ENCODE measurements at places on chromosomes 12 and 14.

DNA sequence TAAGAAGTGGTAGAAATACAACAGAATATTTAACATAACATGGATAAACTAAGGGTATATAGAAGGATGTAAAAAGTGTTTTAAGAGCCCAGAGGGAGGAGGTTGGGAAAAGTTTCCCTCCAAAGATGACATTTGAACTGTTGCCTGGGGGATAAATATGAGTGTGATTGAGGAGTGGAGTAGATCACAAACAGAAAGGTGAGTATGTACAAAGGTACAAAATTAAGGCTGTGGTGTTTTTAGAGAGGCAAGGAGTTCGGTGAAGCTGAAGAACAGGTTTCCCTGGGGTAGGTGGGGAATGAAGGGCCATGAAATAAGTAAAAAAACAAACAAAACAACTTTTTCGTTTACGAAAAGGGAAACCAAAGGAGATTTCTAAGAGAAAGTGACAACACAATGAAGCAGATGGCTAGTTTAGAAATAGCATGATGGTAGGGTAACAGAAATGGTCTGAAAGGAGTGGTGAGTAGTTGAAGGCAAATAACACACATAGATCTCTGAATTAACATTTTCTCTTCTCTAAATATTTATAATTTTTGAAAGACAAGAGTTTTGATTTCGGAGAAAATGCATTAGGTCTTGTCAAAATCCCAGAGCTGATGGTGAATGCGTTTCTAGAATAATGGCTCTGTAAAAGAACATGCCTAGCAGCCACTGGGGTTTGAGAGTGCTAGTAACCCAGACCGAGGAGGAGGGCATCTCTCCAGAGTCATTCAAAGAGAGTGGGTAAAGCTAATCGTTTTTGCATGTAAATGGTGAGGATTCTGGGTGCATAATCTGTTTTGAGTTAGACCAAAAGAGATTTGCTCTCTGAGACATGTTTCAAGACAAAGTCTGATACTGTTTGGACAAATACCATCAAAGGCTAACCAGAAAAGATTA, 240.4 kb upstream of the DCN start:
- no peak for DNase-seq

DNA sequence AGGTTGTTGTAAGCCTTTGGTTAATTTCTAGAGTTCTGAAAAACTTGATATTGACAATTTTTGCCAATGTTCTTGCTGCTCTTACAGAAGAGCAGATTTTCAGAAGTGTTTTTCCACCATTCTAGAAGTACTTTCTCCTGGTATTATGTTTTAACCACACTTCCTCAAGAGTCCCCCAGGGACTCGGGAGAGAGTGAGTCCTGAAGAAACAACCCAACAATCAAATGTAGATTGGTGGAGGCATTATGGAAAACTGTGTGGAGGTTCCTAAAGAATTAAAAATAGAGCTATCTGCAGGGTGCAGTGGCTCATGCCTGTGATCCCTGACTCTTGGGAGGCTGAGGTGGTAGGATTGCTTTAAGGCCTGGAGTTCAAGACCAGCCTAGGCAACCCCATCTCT, 26.7 kb downstream of the OR10P1 start:
- DNase-seq, result no peak

DNA sequence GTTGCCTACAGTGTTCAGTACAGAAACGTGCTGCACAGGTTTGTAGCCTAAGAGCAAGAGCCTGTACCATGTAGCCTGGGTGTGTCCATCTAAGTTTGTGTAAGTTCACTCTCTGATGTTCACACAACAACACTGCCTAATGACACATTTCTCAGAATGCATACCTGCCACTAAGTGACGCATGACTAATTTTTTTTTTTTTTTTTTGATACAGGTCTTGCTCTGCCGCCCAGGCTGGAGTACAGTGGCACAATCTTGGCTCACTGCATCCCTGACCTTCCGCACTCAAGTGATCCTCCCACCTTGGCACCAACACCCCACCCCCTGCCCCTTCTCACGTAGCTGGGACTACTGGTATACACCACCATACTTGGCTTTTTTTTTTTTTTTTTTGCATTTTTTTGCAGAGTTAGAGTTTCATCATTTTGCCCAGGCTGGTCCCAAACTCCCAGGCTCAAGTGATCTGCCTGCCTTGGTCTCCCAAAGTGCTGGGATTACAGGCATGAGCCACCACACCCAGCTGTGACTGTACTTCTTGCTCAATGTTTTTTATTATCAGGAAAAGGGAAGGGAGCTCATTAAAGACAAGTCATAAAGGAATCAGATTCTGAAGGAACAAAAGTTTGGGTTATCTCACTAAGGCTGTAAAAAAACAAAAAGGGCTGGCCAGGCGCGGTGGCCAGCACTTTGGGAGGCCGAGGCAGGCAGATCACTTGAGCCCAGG, 10.0 kb upstream of the CDC42BPB start:
- DNase-seq, result no peak

DNA sequence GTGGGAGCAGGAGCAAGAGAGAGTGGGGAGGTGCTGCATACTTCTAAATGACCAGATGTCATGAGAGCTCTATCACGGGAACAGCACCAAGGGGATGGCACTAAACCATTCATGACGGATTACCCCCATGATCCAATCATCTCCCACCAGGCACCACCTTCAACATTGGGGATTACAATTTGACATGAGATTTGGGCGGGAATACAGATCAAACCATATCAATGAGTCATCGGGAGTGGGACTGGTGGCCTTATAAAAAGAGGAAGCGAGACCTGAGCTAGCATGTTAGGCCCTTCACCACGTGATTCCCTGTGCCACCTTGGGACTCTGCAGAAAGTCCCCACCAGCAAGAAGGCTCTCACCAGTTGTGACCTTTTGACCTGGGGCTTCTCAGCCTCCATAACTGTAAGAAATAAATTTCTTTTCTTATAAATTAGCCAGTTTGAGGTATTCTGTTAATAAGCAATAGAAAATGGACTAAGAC, 28.7 kb downstream of the COX8C start:
- no peak for DNase-seq

GRCh38 chr12:111975161-111975931, 37.6 kb downstream of the TMEM116 start:
- no peak for DNase-seq

GRCh38 chr12:24049728-24050127, 100.3 kb upstream of the SOX5 start:
- no peak for DNase-seq

GRCh38 chr12:17076028-17076744, 470.2 kb upstream of the LMO3 start:
- DNase-seq, result no peak

GRCh38 chr12:5200278-5201087, 156.8 kb downstream of the KCNA5 start:
- DNase-seq, result peak; percentile 66

- no peak for DNase-seq
These were observed 13.9 kb downstream of the ASPG start for GRCh38 chr14:104099096-104100041.

- DNase-seq, result no peak
These were observed 50.5 kb upstream of the RAP1B start for GRCh38 chr12:68559984-68560850.

GRCh38 chr12:14656846-14657245, 39.6 kb downstream of the GUCY2C start:
- no peak for DNase-seq

DNA sequence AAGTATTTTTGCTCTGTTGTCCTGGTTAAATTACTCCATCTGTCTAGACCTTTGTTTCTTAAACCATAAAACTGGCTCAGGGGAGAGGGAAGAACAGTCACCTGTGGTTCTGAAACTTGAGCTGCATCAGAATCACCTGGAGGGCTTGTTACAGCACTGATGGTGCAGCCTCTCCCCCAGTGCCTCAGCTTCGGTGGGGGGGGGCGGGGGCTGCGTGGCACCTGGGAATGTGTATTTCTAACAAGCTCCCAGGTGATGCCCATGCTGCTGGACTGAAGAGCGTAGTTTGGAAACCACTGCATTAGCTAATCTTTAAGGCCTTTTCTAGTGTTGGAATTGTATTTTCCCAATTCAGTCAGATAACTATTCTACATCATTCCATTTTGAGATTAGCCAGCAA, 42.7 kb downstream of the GPHB5 start:
- DNase-seq, result no peak

DNA sequence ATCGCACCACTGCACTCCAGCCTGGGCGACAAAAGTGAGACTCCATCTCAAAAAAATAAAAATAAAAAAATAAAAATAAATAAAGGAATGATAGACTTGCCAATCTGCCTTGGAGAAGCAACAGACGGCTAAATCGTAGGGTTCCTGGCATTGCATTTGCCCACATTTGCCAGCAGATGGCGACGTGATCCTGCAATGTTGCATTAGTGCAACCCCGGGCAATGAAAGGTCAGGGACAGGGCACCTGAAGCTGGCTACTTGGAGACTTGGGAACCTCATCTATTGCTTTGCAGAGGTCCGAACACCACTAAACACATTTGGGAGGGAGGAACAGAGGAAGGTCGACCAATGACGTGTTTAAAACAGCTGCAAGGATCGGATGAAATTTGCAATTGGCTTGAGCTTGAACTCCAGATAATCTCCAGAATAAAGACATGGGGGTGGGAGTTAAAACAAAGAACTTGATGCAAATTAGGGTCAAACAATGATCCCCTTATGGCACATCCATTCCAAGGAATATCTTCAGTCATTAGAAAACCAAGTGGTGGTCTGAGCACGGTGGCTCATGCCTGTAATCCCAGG, 34.6 kb downstream of the SPRING1 start:
- peak; percentile 72 for DNase-seq

GRCh38 chr12:74292351-74293194, 245.1 kb upstream of the ATXN7L3B start:
- DNase-seq, result no peak

DNA sequence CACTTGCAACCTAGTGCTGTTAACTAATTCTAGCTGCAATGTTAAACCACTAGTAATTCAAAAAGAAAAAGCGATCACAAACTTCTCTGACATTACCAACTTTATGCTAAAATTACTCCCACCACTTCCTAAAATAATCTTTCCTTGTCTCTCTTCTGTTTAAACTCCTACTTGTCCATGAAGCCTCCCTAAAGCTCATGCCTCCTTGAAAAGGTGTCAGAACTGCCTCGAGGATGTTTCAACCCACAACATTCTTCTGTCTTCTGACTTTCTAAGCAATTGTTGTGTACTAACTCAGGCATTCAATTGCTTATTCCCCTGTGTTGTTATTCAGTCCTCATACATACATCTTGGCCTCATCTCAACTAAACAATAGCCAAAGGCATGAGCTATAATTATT, 5.9 kb downstream of the GNPTAB start:
- DNase-seq, result no peak

GRCh38 chr12:48852734-48853688, 1.0 kb upstream of the DDX23 start:
- peak; percentile 97 for DNase-seq

Measured in activated CD8-positive, alpha-beta T cell treated with anti-CD3 and anti-CD28 coated beads for 36 hours (primary cell).